ENCODE measurements at places on chromosomes 5 and 9.

DNA sequence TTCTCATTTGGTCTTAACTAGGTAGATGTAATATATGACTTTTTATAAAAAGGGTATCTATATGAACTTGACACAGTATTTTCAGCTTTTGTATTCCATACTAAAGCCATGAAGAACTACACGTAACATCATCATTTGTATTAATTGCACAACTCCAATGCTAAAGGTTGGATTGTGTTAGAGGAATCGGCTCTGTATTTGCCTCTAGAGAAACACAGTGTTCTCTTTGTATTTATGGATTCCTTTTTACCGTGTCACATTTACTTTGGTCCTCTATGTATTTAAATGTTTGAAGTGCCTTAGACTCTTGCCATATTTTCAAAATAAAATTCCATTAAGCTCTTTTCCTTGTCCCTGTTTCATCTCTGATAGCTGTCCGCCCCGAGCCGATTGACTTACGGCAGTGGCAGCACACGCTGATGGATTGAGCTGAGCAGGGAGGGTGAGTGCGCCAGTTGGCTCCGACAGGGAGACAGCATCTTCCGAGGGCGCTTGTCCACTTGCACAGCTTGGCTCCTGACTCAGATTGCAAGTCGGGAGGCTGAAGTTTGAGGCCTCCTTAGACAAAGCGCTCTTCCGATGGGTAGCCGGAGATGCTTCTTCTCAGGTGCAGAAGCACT is 95.6 kb upstream of the DMRT1 start:
- DNase-seq = no peak

DNA sequence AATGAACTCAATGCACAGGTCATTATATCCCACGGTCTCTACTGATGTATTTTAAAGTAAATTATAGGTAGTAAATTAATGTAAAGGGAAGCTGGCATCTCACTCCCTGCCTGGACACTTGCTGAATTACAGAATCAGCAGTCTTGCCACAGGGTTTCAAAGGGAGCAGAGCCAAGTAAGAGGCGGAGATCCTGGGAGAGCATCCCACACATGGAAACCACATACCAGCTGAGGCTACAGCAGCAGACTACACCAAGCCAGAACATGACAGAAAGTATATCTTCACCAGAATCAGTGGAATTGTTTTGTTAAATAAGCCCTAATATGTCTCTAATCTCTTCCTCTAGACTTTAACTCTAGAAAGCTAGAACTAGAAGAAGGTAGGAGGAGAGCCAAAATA is 1689.2 kb upstream of the WWC1 start:
- no peak for DNase-seq

- DNase-seq = no peak
These were observed 29.3 kb upstream of the SPDL1 start for GRCh38 chr5:169554251-169554650.

DNA sequence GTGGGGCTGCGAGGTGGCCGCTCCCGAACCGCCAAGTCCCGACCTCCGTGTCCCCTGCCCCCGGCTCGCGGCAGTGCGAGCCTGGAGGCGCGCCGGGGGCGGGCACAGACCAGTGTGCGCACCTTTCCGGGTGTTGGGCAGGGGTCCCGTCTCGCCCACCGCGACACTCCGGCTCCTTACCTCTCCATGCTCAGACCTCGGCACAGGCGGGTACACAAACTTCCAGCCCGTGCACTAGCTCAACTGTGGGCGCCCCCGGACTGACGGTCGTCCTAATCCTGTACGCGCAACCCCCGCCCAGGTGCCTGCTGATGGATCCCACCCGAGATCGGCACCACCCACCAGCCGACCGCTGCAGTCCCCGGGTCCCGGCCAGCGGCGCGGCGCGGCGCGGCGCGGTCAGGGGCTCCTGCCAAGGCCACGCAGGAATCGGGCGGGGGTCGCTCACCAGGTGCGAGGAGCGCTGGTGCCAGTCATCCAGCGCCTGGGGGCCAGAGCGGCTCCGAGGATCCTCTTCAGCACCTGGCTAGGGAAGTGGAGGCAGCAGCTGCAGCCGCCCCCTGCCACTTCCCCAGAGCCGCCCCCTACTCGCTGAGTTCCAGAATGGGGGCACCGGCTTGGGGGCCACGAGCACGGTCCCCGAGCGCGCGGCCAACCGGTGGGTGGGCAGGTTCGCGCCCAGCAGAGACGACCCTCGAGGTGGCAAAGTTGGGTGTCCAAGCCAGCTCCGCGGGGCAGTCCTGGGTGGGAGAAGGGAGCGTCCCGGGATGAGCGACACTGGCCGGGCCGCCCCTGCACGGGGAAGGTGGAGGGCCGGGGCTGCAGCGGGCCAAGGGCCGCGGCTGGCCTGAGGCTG is 511 bp downstream of the SEMA5A start:
- no peak for DNase-seq

DNA sequence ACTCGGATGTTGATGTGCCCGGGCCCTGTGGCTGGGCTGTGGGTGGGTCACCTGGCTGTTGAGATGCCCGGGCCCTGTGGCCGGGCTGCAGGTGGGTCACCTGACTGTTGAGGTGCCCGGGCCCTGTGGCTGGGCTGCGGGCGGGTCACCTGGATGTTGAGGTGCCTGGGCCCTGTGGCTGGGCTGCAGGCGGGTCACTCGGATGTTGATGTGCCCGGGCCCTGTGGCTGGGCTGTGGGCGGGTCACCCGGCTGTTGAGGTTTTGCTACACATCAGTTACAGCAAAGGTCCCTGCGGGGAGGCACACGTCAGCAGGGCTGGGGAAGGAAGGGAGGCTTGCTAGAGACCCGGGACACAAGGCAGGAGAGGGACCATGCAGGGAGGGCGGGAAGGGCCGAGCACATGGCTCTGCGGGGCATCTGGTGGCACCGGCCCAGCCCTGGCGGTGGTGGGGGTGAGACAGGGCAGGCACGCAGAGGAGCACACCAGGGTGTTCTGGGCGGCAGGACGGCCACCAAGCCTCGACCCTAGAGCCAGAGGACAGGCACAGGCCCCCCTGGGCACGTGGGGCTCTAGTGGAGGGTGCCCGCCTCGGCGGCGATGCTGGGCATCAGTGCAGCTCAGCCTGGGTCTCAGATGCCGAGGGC is 35.4 kb downstream of the PNPLA7 start:
- no peak for DNase-seq
